ENCODE measurements at places on chromosomes 3 and 15.

DNA sequence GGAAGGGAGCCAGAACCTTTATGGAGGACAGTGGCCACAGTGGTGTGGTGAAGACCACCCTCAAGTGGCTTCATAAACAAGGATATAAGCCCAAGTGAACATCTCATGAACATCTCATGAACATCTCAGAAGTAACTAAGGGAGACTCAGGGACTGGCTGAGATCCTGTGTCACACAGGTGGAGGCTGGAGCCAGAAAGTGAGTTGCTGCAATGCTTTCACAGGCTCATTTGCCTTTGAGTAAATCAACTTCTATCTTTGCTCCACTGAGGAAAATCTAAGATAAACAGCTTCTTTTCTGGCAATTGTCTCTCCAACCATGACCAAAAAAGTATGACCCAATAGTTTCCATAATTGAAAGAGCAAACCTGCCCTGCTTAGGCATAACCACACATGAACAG, 152.9 kb downstream of the CADPS start:
- no peak for DNase-seq

DNA sequence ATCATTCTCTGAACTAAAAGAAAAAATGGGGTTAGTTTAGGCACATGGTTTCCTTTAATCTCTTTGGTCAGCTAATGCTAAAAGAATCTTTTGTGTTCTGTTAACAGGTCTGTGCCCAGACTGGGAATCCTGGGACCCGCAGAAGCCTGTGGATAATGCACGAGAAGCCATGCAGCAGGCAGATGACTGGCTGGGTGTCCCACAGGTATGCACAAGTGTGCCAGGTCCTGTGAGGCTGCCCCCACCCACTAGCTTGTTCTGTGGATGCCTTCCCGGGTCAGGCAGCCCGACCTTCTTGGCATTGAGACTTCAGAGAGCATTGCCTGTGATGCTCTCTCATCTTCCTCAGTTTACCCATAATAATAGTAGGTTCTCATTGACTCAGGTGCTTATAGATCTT, 70.4 kb downstream of the FLNB start:
- DNase-seq, result no peak

DNA sequence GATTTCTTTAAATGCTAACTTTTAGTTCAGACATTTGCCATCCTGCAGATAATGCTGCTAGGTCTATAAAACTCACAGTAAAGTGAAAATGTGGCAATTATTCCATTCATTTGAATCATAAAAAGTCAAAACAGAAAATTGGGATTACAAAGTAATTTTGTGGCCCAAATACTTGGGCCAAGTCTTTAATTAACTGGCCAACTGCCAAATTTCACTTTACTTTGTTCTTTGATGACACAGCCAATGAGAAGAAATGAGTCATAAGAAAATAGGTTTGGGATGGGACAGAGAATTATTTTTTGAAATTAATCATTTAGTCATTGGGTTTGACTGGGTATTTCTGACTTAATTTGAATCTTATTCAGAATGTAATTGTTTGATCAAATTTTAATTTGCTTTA, 89.8 kb upstream of the SLC2A2 start:
- DNase-seq, result no peak

DNA sequence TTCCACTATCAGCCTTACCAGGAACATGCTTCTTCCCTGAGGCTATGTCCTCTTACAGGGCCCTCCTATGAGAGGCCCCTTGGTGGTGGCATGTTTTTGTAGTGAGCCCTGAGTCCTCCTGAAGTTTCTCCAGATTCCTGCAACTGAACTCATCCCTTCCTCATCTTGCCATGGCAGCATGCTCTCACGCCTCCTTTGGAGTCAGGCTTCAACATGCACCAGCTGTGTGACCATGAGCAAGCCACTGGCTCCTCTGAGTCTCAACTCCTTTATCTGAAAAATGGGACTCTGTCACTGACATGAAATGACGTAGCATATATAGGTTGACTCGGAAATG, 216.3 kb upstream of the TLE3 start:
- no peak for DNase-seq

- no peak for DNase-seq
Measured at GRCh38 chr3:14392231-14392630, 10.2 kb upstream of the SLC6A6 start.

DNA sequence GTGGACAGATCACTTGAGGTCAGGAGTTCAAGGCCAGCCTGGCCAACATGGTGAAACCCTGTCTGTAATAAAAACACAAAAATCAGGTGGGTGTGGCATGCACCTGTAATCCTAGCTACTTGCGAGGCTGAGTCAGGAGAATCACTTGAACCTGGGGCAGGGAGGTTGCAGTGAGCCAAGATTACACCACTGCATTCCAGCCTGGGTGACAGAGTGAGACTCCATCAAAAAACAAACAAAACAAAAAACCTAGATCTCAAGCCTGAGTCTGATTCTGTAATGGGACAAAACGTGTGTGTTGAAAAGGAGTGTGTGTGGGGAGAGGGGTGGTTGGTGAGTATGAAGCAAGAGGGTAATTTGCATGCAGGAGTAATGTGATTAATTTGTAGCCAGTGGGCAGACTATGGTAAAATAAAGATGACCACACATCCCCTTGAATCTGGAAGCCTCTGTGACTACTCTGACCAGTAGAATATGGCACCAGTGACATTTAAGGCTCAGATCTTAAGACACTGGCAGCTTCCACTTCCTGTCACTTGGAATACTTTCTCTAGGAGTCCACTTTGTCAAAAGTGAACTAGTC, 18.4 kb upstream of the OPA1 start:
- DNase-seq, result no peak

DNA sequence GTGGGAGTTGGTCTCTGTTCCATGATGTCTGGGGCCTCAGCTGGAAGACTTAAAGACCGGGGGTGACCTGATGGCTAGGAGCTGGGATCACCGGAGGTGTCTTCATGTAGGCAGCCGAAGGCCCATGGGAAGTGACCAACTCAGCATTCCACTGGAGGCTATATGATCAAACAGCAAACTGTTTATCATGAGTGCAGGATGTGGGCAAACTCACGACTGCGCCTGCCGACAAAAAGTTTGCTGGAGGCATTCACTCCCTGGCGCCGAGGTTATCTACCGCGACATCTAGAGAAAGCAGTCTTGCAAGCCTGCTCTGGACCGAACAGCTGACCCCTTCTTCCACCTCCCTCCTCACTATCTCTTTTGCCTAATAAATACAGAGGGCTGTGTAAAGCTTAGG, 62.7 kb upstream of the NR2C2 start:
- no peak for DNase-seq

DNA sequence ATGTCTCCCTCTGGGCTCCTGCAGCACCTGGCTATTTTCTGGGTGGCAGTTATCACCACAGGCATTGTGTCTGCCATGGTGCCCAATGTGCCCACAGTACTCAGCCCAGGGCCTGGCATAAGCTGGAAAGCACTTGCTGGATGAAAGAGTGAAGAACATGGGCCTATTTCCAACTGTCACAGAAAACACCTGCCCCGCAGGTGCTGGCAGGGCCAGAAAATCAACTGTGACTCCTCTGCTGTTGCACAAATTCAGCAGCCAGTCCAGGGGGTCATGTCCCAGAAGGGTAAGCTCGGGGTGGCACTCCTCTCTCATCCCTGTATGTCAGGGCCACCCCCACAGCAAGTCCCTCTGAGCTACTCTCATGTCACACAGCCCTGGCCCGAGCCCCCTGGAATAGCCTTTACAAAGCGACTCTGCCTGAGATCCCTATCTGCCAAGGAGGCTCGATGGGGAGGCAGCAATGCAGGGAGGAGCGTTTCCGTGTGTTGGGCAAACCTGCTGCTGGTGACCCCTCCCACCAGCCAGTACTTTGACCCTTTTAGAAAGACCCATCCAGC, 16.9 kb downstream of the ITIH3 start:
- no peak for DNase-seq

DNA sequence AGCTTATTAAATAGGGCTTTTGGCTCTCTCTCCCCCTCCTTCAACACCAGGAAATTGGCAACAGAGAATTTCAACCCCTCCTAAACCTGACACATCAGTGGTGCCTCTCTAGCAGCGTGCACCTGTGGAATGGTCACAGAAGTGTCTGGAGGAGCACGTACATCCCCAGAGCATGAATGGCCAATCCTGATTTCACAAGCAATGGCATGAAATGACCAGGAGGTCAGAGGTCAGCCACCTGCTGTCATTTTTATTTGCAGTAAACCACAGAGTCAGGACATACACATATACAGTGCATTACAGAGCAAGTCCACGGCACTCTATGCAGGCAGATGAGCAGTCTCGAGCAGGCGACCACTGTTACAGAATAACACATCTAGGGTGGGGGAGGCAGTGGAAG, 25.1 kb upstream of the ETV5 start:
- no peak for DNase-seq

DNA sequence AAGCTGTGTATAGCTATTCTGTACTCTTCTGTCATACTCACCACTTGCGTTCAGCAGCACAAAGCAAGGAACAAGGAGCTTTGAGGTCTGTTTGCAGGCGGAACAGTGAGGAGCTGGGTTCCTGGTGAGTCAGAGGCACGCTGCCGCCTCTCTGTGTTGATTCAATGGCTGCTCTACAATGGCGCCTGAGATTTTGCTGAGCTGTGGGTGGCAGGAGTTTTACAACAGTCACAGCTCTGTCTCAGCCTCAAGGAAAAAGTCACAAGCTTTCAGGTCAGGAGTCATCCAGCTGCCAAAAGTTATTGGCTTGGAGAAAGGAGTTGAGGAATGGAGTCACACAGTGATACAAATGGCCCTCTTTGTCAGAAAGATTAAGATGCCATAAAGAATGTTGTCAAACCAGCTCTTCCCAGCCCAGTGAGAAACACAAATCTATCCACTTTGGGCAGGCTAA, 98.1 kb downstream of the SSR3 start:
- DNase-seq, result no peak

DNA sequence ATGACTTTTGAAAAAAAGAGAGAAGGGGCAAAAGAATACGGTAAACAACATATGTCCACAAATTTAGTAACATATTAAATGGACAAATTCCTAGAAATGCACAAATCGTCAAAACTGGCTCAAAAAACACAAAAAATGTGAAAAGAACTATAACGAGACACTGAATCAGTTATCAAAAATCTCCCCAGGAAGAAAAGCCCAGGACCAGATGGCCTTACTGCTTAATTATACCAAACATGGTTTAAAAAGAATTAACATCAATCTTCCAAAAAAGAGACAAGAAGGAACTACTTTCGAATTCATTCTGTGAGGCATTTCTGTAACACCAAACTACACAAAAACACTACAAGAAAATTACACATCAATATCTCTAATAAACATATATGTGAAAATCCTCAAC, 117.4 kb downstream of the STAG1 start:
- no peak for DNase-seq

- DNase-seq, result no peak
Measured at GRCh38 chr15:100565591-100565990, 36.4 kb downstream of the LINS1 start.
